ENCODE measurements at places on chromosomes 5 and 9.
A peak's percentile ranks its signal among the peaks of the same experiment; 100 is the strongest.

GRCh38 chr5:94833851-94834250 lies 215.4 kb downstream of the SLF1 start:
- DNase-seq, result no peak

DNA sequence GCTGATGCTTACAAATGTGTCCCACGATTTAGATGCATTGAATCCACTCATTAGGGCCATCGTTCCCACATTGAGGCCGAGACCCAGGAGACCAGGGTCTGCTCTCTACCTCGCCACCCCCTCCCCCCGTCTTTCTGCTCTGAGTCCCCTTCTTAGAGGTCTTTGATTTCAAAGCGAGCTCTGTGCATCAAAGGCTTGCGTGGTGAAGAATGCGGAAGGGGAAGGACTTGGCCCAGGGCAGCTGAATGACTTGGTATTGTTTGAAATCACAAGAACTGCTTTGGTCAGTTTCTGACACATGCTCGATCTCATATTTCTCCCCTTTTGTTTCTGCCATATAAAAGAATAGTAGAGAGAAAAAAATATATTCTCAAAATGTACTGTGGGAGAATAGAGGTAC lies 78.3 kb upstream of the IRX1 start:
- DNase-seq, result peak; percentile 25

GRCh38 chr5:148846930-148847329 lies 20.5 kb downstream of the ADRB2 start:
- DNase-seq, result no peak

- DNase-seq, result no peak
These were observed 66.9 kb upstream of the SV2C start for GRCh38 chr5:76016258-76016657.

DNA sequence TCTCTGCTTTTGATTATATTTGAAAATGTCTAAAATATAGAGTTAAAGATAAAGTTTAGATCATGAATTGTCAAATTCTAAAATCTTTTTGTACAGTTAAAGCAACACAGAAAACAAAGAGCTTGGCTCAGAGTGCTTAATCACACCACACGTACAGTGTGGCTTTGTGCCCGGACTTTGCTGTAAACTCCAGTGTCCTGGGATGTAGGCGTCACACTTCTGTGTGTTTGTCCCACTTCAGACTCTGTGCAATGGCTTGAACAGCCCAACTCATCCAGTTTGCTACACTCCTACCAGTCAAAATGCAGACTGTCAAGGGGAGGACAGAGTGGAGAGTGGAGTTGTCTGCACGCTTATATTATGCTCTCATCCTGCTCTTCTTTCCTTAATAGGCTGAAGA lies 45.3 kb downstream of the SMARCA2 start:
- no peak for DNase-seq

DNA sequence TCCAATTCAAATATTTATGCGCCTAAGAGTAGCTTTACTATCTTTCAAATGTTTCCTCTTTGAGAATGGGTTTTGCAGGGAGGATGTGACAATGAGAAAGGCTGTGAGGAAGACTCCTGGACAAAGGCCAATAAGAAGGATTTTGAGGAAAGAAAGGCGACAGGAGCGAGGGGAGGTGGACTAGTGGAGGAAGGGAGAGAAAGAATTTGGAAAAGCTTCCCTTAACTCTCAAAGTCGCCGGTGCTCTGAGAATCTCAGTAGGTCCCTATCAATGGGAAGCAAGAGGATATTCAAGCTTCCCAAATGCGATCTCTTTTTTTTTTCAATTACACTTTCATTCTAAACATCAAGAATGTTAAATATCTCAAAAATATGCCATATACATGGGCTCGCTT lies 2.8 kb upstream of the CDC20B start:
- DNase-seq, result no peak

DNA sequence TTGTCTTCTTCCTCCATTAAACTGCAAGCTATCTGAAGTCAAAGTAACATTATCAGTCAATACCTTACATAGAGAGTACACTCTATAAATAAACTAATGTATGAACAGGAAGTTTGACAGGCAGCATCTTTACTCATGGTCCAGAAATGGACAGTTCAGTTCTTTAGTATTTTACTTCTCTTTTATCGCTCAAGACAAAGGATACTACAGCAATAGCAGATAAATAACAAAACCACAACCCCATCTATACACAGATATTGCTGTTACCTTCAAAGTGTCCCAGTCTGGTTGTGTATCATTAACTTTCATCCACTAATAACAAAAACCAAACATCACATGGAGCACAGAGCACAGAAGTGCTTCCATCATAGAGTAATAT lies 46.4 kb downstream of the SEMA5A start:
- DNase-seq, result no peak
